ENCODE measurements at places on chromosomes 12 and 14.
A peak's percentile ranks its signal among the peaks of the same experiment; 100 is the strongest.

- DNase-seq: no peak
Observed at GRCh38 chr14:88729159-88729558, 63.6 kb downstream of the EML5 start.

DNA sequence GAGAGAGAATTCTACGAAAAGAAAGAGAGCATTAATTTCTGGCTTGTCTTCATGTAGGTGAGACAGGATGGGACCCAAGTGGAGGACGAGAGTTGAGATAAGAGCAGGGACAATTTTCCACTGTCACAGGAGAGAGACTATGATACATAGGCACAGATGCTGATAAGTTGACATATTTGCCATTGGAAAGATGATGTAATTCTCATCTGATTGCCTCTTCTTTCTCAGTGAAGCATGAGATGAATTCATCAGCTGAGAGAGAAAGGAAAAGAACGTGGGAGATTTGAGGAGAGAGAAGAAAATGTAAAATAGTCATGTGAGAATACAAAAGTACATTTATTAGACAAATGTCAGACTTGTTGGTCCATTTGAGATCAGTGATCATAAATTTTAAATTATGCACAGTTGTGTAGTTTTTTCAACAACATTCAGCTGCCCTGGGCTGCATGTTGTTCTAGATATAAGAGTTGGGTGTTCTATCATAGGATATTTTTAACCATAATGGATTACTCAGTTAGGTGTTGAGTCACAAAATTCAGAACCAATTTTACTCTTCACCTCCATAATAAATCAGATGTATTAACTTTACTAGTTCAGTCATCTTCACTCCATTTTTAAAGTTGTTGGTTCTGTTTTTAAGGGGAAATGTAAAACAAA lies 222.9 kb downstream of the DPY19L2 start:
- no peak for DNase-seq

GRCh38 chr14:68246786-68247105 lies 427.2 kb downstream of the RAD51B start:
- DNase-seq: no peak

DNA sequence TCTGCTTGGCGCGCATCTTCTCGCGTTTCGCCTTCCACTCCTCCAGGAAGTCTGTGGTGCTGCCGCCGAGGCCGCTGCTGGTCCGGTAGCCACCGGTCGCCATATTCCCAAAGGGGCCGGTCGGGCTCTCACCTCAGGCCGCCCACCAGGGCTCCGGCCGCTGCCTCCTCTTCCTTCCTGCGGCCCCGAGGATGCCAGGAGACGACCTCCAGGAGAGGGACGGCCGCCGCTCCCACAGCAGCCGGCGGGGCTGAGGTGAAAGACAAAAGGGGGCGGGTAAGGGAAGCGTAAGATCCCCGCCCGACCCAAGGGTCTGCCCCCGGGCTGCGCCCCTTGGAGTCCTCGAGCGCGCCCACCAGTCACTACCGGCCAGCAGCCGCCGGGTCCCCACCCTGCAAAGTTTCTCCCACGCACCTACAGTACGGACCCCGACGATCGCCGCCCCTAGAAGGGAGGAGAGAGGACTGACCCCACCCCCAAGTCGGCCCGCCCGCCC lies 574 bp downstream of the PAWR start:
- DNase-seq: peak; percentile 23

- peak; percentile 93 for DNase-seq
Observed at GRCh38 chr12:124916374-124917134, 2.1 kb upstream of the UBC start.

DNA sequence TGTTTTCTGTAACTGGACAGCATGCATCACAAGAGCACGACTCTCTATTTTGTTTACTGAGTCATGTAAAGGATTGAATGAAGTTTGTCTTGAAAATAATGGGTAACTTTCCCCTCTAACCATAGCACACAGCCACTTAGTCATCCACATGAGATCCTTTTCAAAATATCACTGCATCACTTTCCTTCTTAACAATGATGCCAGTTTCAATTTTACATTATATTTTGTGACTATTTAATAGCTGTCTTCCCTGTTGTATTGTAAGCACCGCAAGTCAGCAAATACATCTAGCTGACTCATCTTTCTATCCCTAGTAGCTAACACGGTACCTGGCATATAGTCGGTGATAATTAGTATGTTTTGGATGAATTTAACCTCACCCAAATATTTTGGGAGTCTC lies 83.3 kb upstream of the PPM1H start:
- no peak for DNase-seq

DNA sequence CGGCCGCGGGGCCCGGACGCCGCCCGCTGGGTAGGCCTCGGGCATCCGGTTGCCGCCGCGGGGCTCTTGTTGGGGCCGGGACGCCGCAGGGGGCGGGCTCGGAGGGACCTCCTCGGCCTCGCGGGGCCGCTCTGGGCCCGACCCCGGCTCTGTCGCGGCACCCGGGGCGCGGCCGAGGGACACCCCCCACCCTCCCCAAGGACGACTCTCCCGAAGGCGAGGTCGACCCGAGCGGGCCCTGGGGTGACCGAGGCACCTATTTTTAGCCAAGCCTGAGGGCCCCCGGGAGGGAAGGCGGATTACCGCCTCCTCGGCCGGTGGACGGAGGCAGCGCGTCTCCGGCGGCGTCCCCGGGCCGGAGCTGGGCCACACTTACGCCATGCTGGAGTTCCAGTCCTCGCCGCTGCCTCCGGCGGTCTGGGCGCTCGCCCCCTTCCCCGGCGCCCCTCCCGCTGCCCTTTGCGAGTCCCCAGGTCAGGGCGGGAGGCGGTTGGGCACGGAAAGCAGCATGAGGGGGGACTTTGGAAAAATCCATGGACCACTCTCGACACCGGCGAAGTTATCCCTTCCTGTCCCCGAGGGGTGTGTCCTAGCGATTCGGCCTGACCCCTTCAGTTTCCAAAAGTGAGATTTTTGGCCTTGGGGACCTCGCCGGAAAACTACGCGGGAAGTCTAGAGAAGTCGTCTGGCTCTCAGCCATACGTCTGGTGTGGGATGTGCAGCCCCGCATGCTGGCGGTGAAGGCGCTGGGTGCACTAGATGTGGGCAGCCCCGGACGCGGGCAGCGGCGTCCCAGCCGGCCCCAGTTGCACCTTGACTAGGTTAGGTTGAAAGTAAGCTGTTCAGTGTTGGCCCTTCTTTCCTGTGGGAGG lies 699 bp downstream of the KTN1 start:
- peak; percentile 31 for DNase-seq

GRCh38 chr14:95138876-95139275 lies 18.5 kb downstream of the DICER1 start:
- DNase-seq: no peak

GRCh38 chr12:2082321-2082720 lies 29.5 kb downstream of the CACNA1C start:
- no peak for DNase-seq

GRCh38 chr14:77659831-77660230 lies 43.4 kb upstream of the SPTLC2 start:
- DNase-seq: no peak

- no peak for DNase-seq
Observed at GRCh38 chr12:60137513-60137912, 541.7 kb downstream of the SLC16A7 start.

- DNase-seq: no peak
Observed at GRCh38 chr12:109609342-109609741, 35.7 kb downstream of the MVK start.

- DNase-seq: no peak
Observed at GRCh38 chr12:39595928-39596327, 23.7 kb downstream of the ABCD2 start.

GRCh38 chr12:54762390-54762789 lies 91.9 kb upstream of the MUCL1 start:
- DNase-seq: no peak

- DNase-seq: no peak
Observed at GRCh38 chr14:61140271-61140670, 140.9 kb downstream of the TMEM30B start.

- no peak for DNase-seq
Observed at GRCh38 chr12:19855851-19856250, 416.6 kb downstream of the AEBP2 start.

DNA sequence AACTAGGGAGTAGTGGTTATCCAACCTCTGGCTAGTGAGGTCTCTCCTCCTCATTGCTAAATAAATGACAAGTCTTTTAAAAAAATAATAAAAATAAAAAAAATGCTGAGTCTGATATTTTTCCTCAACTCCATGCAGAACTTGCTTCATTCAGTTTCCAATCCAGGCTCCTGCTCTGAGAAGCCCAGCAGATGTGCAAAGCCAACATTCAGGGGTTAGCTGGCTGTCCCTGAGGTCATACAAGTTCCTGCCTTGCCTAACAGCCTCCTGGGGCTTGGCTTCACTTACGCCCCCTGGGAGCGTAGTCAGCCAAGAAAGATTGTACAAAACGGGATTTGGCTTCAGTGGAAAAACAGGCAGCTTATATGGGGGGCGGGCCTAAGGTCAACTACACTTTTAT lies 23.3 kb downstream of the RTRAF start:
- DNase-seq: peak; percentile 51

- no peak for DNase-seq
Observed at GRCh38 chr12:114998750-114999128, 314.8 kb upstream of the TBX3 start.

GRCh38 chr12:122836027-122836921 lies 1.0 kb downstream of the HIP1R start:
- no peak for DNase-seq

GRCh38 chr14:93880021-93880820 lies 46.9 kb upstream of the FAM181A start:
- DNase-seq: peak; percentile 76

- peak; percentile 22 for DNase-seq
Observed at GRCh38 chr12:131454418-131455217, 256.3 kb upstream of the SFSWAP start.

- peak; percentile 48 for DNase-seq
Observed at GRCh38 chr12:13278249-13278787, 81.8 kb downstream of the EMP1 start.

DNA sequence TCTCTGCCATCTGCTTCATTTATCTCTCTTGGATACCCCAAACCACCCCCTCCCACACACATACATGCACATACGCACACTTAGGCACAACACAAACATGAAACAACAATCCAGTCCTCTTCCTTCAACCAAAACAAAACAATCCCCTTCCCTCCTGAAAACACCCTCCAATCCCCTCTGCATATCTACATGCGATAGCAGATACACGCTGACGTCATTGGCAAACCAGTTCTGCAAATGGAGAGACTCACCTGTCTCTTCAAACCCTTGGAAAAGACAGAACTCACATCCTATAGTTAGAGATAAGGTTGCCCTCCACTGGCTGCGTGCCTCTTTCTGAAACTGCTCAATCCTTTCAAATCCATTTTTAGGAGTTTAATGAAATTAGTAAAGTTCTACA lies 37.2 kb upstream of the RMST start:
- DNase-seq: no peak
